Gastrocnemius medialis (tissue), 4 donors: ENCODE measurements at places on chromosomes 5 and 9. TPM values are rescaled to one million over a fixed set of nuclear protein-coding genes. Genes with fewer than 3 reads are reported as not detected.

Gene STK10
- total RNA-seq: 6.1 TPM

Gene PCDHGA1
- total RNA-seq: 0.65 TPM

DNA sequence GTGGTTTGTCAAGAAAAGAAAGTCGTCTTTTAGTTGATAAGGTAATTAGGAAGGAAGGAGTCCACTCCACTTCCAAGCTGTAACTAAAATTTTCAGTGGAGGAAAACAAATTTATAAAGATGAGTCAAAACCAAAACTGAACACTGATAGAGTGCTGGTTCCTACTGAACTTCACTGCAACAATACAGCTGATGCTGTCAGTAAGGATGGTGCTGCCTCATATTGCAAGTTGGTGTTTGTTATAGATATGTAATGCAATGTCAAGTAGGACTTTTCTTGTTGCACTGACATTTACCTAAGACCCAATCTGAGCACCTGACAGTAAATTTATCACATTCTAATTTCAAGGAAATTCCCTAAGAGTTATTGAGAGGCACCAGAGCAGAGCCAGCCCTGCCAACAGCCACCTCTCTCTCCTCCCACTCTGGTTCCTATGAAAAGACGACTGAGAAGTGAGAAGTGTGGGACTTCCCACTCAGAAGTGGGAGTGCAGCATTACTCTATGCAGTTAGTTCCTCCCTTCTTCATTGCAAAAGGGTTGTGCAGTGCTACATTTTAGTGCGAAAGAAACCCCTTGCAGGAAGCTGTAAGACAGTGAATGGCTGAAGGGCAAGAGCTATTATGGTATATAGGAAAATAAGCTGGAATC lies 350.8 kb downstream of the NFIB start:
- DNase-seq: no peak
- no peak overlapping the region for H3K4me3 ChIP-seq
- H3K27ac ChIP-seq: no peak overlapping the region
- no peaks in the 10 kb centered on the region for H3K36me3 ChIP-seq

GRCh38 chr5:169350759-169351240 lies 49.9 kb upstream of the SLIT3 start:
- H3K36me3 ChIP-seq: no peaks in the 10 kb centered on the region
- no peaks in the 10 kb centered on the region for H3K4me1 ChIP-seq
- no peak overlapping the region for H3K27ac ChIP-seq
- H3K27me3 ChIP-seq: no peaks in the 10 kb centered on the region

DNA sequence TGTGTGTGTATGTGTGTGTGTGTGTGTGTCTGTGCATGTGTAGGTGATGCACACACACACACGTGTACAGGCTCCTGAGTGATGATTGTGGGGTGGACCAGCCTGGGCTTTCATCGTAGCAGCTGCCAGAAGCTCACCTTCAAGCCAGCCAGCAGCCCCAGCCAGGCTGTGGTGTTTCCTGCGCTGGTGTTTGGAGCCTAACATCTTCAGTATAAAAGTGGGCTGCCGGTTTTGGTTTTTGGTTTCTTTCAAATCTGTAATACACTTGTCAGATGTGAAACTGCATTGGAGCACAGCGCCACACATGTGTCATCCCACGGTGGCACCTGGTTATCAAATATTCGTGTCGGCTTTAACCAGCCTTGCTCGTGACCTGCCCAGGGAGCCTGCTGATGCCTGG lies 114.2 kb downstream of the OLFM1 start:
- no peak for DNase-seq
- H3K4me3 ChIP-seq: no peak overlapping the region
- no peaks in the 10 kb centered on the region for H3K36me3 ChIP-seq
- no peaks in the 10 kb centered on the region for H3K4me1 ChIP-seq

Gene PCDHGC4
- total RNA-seq: 0.31 TPM

Gene EQTN
- 1.0 TPM for total RNA-seq

DNA sequence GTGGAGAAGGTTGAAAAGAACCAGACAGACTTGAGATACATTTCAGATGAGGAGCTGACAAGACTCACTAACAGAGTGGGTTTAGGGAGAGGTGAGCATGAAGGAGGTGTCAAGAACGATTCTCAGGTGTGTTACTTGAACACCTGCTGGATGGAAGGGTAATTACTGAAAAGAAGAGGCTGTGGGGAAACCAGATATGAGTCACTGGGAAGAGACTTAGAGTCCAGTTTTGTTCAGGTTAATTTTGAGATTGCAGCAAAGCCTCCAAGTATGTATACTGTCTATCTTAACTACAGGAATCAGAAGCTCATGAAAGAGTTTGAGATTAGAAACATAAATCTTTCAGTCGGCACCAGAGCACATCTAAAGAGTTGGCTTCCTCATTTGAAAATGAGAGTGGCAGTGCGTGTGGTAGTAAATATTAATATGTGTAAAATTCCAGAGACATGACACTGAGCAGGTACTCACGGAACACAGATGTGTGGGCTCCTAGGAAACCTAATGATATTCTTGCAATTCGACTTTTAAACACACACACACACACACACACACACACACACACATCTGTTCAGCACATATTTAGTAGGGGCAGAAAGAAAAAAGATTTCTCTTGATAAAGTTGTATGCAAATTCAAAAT lies 197.1 kb downstream of the CDH18 start:
- no peaks in the 10 kb centered on the region for H3K36me3 ChIP-seq
- H3K27ac ChIP-seq: no peak overlapping the region
- no peaks in the 10 kb centered on the region for H3K27me3 ChIP-seq
- H3K4me1 ChIP-seq: no peaks in the 10 kb centered on the region
- no peak overlapping the region for H3K4me3 ChIP-seq

Gene ADAMTSL2
- total RNA-seq: 0.10 TPM

Gene ANKRD31
- not detected for total RNA-seq

DNA sequence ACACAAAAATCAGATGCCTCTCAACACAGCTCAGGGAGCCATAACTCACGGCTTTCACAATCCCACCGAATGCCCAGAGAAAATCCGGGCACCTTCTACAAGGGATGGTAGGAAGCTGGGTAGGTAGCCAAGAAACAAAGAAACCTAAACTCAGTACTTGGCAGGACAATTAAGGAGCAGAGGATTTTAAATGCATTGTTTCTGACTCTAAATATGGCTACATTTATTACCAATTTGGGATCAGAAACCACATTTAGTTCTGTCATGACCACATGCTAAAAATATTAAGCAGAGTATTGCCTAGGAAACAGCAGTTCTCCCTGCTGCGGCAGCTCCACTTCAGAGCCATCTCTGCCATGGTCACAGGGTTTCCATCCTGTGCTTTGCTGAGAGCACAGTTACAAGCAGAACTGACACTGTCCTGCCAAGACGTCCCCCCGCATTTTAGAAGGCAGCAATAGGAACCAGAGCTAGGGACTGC lies 57.5 kb downstream of the SIL1 start:
- no peaks in the 10 kb centered on the region for H3K27me3 ChIP-seq
- no peak overlapping the region for H3K4me3 ChIP-seq
- DNase-seq: no peak
- H3K27ac ChIP-seq: peak overlapping the region; percentile 75
- H3K4me1 ChIP-seq: peaks cover 55% of the 10 kb centered on the region

Gene TLE4
- 64.6 TPM for total RNA-seq

DNA sequence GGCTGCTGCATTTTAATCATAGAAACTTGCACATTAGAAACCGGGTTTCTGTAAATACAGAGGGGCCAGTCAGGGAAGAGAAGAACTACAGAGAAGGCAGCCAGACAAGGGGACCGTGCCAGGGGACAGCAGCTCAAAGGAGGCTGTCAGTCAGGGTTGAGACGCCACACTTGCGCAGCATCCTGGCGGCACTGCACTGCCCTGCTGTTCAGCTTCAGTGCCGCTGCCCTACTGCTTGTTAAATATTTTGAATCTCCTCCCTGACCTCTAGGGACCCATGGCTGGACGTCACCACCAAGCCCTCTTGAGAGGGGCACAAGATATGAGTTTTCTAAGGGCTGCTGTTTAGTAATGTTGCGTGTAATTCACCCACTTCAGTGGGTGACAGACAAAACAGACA lies 43.6 kb upstream of the ZBTB43 start:
- no peaks in the 10 kb centered on the region for H3K4me1 ChIP-seq
- no peak overlapping the region for H3K4me3 ChIP-seq
- H3K27ac ChIP-seq: no peak overlapping the region
- no peak for DNase-seq
- no peaks in the 10 kb centered on the region for H3K36me3 ChIP-seq
- H3K27me3 ChIP-seq: peaks cover 9% of the 10 kb centered on the region

DNA sequence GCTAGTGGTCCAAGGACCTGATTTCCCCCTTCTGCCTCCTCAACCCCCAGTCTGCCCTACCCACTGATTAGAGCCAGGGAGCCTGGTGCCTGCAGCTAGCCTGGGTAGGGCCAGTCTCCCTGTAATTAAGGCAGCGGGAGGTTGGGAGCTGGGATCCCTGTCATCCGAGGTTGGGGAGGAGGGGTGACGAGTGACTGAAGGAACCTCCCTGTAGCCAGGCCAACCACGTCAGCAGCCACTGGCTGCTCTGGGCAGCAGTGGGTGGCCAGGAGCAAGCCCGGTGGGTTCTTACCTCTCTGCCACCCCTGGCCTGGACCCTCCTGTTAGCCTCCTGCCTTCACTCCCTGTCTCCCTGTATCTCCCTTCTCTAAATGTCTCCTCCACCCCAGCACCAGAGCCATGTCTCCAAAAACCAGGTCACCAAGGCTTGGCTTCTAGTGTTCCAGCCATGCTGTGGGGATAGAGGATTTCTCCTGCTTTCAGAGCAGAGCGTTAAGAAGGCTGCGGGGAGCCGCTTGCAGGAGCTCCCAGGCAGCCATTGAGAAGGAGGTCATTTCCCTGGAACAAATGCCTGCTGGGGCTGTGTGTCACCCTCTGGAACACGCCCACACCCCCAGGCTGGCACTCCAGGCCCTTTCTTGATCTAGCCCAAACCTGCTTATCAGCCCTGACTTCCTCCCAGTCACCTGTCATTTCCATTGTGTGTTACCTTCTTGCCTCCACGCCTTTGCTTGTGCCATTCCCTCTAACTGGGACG lies 65.0 kb upstream of the GGTA1 start:
- H3K27ac ChIP-seq: no peak overlapping the region
- peaks cover 50% of the 10 kb centered on the region for H3K4me1 ChIP-seq
- DNase-seq: no peak
- no peak overlapping the region for H3K4me3 ChIP-seq
- H3K36me3 ChIP-seq: no peaks in the 10 kb centered on the region

Gene FOXD4L4
- not detected for total RNA-seq

Gene PCDHA9
- total RNA-seq: not detected

DNA sequence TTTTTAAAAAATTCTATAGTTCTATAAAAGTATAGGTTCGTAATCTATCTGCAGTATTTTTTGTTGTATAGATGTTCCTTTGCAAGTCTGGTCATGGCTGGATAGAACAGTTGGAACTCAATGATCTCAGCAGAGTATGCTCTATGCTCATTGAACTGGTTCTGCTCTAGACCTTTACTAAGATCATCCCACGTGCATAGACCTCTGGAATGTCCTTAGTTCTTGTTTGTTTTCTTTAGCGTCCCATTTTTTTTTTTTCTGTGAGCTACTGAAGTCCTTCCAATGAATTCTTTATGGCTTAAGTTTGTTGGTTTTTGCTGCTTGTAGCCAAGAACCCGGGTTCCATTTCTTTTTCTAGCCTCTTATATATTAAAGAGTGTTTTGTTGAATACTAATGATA lies 3.5 kb downstream of the TMEM38B start:
- H3K27ac ChIP-seq: peak overlapping the region; percentile 93
- H3K4me1 ChIP-seq: peaks cover 81% of the 10 kb centered on the region
- no peak for DNase-seq
- no peak overlapping the region for H3K4me3 ChIP-seq

GRCh38 chr5:31469886-31470285 lies 62.0 kb downstream of the DROSHA start:
- peaks cover 36% of the 10 kb centered on the region for H3K36me3 ChIP-seq
- H3K27me3 ChIP-seq: no peaks in the 10 kb centered on the region
- H3K27ac ChIP-seq: no peak overlapping the region
- no peak overlapping the region for H3K4me3 ChIP-seq

- peak overlapping the region; percentile 25 for H3K4me3 ChIP-seq
- no peaks in the 10 kb centered on the region for H3K36me3 ChIP-seq
- H3K27me3 ChIP-seq: no peaks in the 10 kb centered on the region
- DNase-seq: peak; percentile 56
- H3K4me1 ChIP-seq: peaks cover 3% of the 10 kb centered on the region
- H3K27ac ChIP-seq: no peak overlapping the region
Measured at GRCh38 chr9:764105-764524, 77.4 kb upstream of the DMRT1 start.

DNA sequence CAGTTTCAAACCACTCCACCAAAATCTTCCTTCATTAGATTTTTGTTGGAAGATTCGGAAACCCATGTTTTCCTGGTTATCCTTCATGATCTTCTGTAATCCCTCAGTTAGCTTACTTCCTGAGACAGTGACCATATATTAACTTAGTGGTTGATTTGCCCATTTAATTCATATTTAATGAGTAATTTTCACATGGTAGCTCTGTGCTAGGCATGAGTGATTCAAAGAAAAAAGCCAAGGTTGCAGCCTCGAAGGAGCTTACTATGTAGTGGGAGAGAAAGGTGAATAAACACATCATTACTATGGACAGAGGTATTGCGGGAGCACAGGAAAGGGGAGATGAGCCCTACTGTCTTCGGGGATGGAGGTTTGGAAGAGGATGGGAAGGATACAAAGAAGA lies 158.5 kb downstream of the TLE1 start:
- no peak for DNase-seq
- H3K27ac ChIP-seq: no peak overlapping the region
- H3K27me3 ChIP-seq: no peaks in the 10 kb centered on the region
- H3K4me3 ChIP-seq: no peak overlapping the region

DNA sequence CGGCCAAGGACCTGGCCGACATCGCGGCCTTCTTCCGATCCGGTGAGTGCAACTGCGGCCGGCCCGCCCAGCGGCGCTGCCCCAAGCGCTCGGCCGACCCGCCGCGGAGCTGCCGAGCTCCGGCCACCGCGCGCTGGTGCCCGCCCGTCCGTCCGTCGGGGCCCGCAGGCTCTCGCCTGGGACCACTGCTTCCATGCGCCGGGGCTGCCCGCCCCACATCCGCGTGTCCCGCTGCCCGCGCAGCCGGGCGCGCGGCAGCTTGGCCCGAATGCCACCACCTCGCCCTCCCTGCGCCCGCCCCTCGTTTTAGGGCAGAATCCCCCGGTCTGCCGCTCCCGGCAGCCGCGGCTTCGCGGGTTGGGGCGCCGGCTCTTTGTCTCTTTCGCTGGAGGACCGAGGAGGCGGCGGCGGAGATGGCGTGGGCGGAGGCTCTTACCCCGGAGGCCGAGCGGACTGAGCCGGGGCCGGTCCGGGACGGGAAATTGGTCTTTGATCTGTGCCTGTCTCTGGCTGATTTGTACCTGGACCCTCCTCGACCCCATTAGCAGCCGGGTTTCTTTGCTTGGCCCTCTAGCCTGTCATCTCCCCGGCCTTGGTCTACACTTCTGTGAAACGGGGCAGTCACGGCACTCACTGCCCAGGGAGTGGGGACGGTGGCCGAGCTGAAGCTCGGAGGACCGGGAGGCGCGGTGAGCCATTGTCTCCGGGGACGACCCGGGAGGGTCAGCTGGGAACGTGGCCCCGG lies 871 bp downstream of the TRIO start:
- peak; percentile 31 for DNase-seq
- peaks cover 50% of the 10 kb centered on the region for H3K4me1 ChIP-seq
- H3K4me3 ChIP-seq: peak overlapping the region; percentile 86
- H3K36me3 ChIP-seq: no peaks in the 10 kb centered on the region
- H3K27ac ChIP-seq: peak overlapping the region; percentile 91
